ENCODE measurements at places on chromosomes 16 and 17.

- DNase-seq = no peak
These were observed 68.5 kb downstream of the CDC27 start for GRCh38 chr17:47120521-47121095.

GRCh38 chr16:3460121-3460520, 16.6 kb downstream of the NAA60 start:
- DNase-seq = no peak

DNA sequence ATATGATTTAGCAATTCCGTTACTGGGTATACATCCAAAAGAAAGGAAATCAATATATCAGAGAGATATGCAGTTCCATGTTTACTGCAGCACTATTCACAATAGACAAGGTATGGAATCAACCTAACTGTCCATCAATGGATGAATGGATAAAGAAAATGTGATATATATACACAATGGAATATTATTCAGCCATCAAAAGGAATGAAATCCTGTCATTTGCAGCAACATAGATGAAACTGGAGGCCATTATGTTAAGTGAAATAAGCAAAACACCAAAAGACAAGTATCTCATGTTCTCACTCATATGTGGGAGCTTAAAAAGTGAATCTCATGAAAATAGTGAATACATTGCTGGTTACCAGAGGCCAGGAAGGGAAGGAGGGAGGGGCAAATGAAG, 390.8 kb downstream of the ZFHX3 start:
- DNase-seq = no peak

DNA sequence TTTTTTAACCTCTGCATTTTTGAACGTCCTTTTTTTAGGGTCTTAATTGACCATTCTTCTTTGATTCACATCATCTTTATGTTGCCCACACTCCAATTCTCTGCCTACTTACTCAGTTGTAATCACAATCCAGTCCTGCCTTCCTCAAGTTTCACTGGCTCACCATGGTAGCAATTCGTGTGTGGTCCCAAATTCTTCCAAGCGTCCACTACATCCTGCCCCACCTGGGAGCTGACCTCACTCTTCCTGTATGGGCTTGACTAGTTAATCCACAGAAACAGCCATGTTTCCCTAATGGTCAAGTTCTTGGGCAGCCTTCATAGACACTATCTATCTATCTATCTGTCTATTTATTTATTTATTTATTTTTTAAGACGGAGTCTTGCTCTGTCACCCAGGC, 7.1 kb downstream of the TLCD2 start:
- no peak for DNase-seq

DNA sequence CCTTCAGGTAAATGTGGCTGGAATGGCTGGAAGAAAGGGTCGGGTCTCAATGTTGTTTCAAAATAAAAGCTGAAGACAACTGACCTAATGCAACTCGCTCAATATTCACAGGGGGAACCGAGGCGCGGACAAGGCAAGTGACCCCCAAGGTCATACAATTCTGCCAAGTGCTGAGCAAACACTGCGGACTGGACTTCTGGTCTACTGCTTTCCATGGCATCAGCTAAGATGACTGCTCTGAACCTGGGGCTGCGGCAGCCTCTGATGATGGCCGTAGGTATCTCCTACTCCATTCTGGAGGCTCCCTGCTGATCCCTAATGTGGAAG, 21.9 kb downstream of the CA4 start:
- no peak for DNase-seq

DNA sequence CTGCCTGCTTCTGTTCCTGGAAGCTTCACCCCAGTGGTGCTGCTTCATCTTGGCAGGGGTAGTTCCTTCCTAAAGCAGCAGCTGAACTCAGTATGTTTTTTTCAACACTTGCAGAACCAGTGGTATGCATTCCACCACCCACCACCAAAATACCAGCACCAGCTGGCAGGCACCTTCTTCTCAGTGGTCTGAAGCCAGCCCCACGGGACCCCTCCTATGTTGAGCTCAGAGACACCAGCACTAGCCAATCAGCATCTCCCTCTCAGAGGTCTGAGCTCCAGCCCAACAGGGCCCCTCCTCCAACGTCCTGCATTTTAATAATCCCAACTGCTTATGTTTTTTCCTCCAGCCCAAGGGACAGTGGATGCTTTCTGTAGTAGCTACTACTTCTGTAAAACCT, 299.6 kb upstream of the CCL2 start:
- DNase-seq = no peak

DNA sequence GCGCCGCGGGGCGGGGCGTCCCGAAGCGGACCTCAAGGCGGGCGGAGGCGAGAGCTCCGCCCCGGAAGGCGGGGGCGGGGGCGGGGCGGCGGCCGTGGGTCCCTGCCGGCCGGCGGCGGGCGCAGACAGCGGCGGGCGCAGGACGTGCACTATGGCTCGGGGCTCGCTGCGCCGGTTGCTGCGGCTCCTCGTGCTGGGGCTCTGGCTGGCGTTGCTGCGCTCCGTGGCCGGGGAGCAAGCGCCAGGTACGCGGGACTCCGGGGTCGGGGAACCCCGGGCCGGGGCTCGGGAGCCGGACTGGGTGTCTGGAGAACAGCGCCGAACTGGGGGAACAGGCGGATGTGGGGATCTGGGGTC, at the start of gene TNFRSF12A:
Gene TNFRSF12A, plus strand, starts transcription at position 122 of the 357 bp plus-strand sequence. Its CDS starts 30 bp downstream, at position 152.
- peak; percentile 85 for DNase-seq

- no peak for DNase-seq
These were observed 4.6 kb downstream of the ARHGAP17 start for GRCh38 chr16:25010542-25010941.

DNA sequence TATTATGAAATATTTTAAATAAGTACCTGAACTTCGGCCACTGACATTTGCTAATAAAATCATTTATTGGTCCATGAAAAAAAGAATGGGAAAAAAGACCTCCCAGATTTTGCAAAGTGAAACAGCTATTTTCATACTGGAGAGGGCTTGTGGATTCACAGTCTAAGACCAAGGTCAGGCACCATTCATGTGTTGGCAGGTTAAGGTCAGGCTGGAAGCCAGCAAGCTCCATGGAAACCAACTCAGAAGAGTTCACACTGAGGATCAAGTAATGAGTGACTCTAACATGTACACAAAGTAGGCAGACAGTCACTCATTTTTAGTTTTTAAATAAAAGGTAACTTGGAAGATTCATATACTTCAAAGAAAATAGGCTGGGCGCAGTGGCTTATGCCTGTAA, 3.4 kb downstream of the DNAJA2 start:
- no peak for DNase-seq

GRCh38 chr17:33120103-33120502, 128.5 kb downstream of the SPACA3 start:
- DNase-seq = no peak

DNA sequence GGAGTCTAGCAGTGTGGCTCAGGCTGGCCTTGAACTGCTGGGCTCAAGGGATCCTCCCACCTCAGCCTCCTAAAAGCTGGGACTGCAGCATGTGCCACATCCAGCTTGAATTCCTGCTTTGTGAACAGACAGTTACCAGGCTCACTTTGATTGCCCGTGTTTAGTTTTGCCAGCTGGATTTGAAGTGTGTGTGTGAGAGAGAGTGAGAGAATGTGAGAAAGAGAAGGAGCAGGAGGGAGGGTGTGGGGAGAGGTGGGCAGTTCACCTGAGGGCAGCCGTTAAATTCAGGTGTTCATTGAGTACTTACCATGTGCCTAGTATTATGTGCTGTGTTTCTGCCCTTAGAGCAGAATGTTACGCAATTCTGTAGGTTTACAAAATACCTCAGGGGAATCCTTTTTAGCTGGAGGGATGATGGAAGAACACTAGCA, 4.7 kb downstream of the DUSP14 start:
- no peak for DNase-seq

- DNase-seq = no peak
These were observed 502 bp downstream of the SMPD3 start for GRCh38 chr16:68447653-68448359.

GRCh38 chr17:65470783-65471182, 90.7 kb downstream of the AXIN2 start:
- DNase-seq = no peak

- DNase-seq = no peak
These were observed 427.5 kb downstream of the CDH13 start for GRCh38 chr16:83054283-83054682.

DNA sequence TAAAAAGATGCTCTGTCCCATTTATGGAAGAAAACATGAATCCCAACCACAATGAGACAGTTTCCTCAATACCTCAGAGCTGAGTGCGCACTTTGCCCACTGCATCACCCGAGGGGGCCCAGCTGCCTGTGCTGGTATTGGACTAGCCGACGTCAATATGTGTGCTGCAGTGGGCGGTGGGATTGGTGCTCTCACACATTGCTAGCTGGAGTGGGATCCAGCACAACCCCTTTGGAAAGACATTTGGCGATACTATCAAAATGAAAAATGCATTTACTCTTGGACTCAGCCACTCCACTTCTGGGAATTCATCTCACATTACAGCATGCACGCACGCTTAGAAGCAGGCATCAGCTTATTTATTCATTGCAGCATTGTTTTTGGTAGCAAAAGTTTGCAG, 289.2 kb upstream of the FOXF1 start:
- no peak for DNase-seq

GRCh38 chr17:28667870-28668269, 5.9 kb downstream of the SUPT6H start:
- DNase-seq = no peak

DNA sequence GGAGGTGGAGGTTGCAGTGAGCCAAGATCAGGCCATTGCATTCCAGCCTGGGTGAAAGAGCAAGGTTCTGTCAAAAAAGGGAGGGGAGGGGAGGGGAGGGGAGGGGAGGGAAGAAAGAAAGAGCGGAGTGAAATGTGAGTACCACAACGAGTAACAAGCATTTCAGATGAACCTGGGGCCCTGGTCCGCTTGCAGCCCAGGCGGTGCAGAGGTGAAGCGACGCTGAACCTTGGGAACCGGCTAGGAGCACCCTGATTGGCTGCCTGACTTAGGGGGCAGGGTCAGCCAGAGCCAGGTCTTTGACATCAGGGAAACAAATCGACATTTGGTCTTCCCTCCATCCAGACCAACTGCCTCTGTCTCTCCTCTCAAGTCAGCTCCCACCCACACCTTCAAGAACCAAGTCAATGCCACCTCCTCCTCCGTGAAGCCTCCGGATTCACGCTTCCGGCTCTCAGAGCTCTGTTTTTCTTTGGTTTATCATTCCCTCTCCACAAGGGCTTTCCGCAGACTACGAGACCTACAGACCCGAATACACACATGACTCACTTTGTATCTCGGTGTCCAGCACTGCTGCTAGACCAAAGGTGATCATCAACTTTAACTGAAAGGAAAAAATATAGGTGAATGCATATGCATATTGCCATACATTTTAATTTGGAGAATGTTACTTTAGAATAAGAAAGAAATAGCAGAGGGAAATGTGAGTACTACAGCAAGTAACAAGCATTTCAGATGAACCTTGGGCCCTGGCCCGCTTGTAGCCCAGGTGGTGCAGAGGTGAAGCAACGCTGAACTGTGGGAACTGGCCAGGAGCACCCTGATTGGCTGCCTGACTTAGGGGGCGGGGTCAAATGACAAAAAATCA, 19.3 kb downstream of the OR1F1 start:
- DNase-seq = no peak

- DNase-seq = no peak
These were observed 15.7 kb upstream of the ABCC3 start for GRCh38 chr17:50618941-50619340.

DNA sequence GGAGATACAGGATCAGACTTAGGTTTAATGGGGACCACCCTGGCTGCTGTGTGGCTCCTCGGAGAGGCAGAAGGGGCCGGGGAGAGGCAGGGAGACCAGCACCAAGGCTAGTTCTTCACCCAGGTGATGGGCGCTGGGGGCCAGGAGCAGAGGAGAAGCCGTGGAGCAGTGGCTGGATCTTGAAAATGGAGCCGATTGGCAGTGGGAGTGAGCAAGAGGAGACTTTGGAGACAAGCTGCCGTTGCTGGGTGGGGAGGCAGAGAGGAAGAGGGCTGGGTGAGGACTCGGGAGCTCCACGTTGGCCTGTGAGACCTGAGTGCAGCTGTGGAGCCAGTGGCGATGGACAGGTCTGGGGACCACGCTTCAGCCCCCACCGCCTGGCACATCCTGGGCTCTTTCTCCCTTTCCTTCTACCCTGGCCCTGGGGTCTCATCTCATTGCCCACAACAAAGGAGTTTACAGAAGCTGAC, 9.0 kb downstream of the RAB11FIP4 start:
- no peak for DNase-seq

- no peak for DNase-seq
These were observed 698 bp downstream of the PSME3 start for GRCh38 chr17:42833767-42834422.

- DNase-seq = no peak
These were observed 34.6 kb upstream of the SLC5A11 start for GRCh38 chr16:24810951-24811843.

DNA sequence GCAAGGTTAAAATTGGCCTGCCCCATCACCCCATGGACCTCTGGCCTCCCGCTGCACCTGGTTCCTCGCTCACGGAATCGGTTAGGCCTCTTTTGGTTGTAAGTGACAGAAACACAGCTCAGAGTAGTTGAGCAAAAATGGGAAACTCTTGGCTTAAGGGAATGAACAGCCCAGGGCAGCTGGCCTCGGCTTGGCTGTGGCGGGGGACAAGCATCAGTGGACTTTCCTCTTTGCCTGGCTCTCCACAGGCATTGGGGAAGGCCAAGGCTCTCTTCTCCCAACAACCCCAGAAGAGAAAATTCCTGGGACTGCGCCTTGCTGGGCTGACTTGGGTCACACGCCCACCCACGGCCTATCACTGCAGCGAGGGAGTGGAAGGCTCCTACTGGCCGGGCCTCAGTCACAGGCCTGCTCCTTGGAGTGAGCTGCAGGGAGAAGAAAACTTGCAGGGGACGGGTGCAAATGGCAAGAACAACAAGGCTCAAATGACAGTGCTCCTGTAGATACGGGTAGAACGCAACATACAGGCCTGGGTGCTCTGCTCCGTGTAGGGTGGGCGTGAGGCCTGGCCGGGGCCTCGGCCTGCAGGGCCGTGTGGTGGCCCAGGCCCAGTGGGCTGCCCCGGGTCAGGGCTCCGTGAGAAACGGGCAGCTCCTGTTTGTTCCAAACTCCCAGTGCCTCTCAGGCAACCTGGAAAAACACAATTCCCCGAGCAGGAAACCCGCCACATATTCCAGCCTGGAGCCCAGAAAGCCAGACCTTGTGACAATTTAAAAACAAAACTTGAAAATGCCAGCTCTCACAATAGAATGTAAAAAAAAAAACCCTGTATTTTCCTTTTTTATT, 25.0 kb upstream of the ATP2A3 start:
- no peak for DNase-seq

All from right kidney (tissue), 9 donors.